NCI-H748 treated with DMSO at 0.1 percent for 48 hours (cell line): ENCODE measurements at places on chromosomes 4 and X.

DNA sequence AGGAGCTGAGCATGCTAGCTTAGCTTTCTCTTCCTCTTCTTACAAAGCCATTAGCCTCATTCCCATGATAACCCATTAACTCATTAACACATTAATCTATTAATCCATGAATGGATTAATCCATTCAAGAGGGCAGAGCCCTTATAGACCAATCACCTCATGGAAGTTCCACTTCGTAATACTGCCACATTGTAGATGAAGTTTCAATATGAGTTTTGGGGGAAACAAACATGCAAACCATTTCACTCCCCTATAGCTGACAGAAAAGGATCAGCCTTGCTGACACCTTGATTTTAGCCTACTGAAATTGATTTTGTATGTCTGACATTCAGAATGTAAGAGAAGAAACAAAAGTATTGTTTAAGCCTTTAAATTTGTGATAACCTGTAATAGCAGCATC lies 251.8 kb upstream of the GALNTL6 start:
- no peak for DNase-seq

- no peak for DNase-seq
These were observed 31.0 kb upstream of the SLC25A4 start for GRCh38 chr4:185112104-185112503.

DNA sequence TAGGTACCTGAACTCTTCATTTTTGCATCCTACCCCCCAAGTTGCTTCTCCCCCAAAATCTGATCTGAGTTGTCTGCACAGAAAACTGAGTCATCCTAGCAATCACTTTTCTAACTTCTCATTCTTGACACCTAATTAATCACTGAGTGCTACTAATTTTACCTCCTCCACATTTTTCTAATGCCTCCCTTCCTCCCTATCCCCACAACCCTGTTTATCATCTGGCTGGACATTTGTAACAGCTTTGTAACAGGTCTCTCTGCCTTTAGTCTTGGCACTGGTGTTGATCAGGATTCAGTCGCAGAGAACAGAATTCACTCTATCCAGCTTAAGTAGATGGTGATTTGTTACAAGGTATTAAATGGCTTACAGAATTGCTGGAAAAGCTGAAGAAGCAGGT lies 303.9 kb upstream of the GATB start:
- DNase-seq: no peak

GRCh38 chr4:137861682-137862081 lies 329.4 kb upstream of the PCDH18 start:
- DNase-seq: no peak

DNA sequence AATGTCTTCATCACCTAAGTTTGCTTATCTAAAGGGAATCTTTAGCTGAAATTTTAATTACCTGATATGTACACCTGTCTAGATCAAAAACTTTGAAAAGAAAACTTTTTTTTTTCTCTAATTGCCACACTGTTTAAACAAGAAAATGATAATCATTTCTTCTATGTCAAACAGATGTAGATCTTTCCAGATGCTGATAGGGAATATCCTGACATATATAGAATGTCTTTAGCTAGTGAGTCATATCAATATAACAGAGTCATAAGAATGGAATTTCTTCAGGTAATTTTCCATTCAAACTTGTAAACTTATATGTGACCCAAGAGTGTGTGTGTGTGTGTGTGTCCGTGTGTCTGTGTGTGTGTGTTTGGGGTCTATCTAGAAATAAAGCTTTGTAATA lies 271.9 kb downstream of the GPM6A start:
- no peak for DNase-seq

- no peak for DNase-seq
These were observed 110.0 kb upstream of the EDNRA start for GRCh38 chr4:147370881-147371280.

- no peak for DNase-seq
These were observed 69.8 kb downstream of the FHDC1 start for GRCh38 chr4:153005899-153006381.

- DNase-seq: no peak
These were observed 5.7 kb downstream of the SH3BP2 start for GRCh38 chr4:2798399-2799223.

DNA sequence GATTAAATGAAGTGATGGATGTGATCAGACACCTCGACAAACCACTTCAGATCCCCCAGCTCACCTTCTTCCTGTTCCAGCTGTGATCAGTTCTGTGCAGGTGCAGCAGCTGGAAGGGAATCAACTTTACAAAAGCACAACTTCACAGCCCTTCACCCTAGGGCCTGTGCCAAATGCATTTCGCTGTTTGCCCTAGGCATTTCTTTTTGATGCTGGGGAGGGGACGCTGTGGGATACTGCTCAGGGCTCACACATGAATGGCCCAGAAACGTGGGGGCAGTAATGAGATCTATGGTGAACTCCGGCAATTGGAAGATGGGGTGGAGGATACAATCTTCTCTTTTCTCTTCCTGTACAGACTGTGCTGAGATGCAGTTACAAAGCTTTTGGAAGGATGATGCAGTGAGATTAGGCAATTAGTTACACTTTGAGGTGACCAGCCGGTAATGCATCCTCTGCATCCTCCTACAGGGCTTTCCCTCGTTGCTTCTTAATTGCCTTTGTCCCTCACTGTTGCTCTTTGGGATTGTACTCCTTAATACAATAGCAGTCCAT lies 215.1 kb upstream of the PITX2 start:
- DNase-seq: no peak

DNA sequence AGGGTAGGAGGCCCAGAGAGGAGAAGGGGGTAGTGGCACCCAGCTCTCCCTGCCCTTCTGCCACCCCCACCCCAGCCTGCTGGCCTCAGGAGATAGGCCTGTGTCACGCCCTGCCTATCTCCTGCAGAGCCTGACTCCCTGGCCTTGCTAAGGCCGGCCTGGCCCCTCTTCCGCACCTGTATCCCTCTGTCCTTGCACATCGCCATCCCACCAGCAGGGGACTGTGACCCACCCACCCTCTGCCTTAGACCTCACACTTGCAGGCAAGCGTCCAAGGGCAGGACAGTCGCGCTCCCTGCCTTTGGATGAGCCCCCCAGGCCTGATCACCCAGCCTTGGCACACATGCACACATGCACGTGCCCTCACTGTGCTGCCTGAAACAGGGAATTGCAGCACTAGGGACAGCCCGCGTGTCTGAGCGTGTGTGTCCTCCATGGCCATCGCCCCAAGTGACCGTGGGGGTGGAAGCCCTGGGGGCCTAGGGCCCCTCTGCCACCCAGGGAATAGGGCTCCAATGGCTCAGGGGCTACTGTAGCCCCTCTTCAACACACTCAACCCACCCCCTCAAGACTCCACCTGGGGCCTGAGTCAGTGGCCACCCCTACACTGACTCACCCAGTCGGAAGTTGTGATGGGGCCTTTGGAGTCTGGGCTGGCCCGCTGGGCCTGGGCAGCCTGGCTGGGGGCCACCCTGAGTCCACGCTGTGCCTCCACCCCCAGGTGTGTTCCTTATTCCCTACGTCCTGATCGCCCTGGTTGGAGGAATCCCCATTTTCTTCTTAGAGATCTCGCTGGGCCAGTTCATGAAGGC lies 2.1 kb downstream of the SLC6A8 start:
- no peak for DNase-seq

GRCh38 chr4:162234595-162234994 lies 70.8 kb upstream of the FSTL5 start:
- DNase-seq: no peak

DNA sequence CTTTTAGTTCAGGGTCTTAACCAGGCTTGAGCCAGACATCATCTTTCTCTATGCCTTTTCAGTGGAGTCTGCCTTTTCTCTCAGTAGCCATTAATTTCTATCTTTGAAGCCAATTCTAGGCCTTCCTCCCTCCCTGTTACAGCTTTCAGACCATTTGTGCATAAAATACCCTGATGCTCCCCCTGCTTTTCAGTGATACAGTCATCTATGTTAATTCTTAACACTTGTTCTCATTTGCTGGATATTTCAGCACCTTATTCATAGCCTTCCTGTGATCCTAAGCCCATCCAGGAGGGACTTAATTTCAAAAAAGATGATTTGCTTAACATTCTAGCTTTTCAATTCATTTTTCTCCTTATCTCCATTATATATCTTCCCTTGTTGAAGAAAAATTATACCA lies 42.3 kb downstream of the ANXA10 start:
- DNase-seq: no peak

- DNase-seq: no peak
These were observed 243.6 kb upstream of the CTSO start for GRCh38 chr4:156197216-156197615.

GRCh38 chr4:95087657-95088455 lies 330.1 kb downstream of the BMPR1B start:
- DNase-seq: no peak

DNA sequence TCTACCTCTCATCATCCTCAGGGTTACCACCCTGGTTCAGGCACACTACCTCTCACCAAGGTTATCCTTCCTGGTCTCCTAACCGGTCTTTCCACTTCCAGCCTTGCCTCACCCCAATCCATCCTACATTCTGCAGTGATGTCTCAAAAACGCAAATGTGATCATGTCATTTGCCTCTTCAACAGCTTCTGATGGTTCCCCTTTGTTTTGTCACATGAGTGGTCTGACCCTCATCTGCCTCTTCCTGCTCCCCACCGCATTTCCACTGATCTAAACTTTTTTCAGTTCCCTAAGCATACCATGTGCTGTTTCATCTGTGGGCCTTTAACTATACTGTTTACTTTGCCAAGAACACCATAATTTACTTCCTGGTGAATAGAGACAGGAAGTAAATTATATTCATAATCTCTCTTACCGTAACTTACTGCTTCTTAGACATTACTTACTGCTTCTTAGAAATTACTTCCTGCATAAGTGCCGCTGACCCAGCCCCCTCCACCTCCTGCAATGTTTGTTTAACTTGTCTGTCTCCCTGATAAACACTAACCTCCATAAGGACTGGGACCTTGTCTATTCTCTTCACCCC lies 27.1 kb upstream of the NSUN7 start:
- DNase-seq: no peak

GRCh38 chr4:11843340-11843739 lies 414.6 kb upstream of the HS3ST1 start:
- DNase-seq: no peak

DNA sequence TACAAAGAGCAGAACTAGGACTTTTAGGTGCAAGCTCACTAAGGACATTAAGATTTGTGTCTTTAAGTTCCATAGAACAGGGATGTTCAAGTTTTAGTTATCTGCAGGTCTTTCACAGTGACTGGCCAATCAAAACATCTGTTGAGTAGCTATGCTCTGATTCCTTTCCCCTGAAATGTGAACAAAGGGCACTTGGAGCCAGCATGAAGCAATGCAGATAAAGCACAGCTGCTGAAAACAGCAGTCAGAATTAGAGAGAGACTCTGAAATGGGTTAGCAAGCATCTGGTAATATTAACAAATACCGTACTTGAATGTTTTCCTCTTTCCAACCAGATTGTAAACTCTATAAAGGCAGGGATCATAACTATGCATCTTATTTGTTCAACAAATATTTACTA lies 276.9 kb downstream of the RAB28 start:
- no peak for DNase-seq

DNA sequence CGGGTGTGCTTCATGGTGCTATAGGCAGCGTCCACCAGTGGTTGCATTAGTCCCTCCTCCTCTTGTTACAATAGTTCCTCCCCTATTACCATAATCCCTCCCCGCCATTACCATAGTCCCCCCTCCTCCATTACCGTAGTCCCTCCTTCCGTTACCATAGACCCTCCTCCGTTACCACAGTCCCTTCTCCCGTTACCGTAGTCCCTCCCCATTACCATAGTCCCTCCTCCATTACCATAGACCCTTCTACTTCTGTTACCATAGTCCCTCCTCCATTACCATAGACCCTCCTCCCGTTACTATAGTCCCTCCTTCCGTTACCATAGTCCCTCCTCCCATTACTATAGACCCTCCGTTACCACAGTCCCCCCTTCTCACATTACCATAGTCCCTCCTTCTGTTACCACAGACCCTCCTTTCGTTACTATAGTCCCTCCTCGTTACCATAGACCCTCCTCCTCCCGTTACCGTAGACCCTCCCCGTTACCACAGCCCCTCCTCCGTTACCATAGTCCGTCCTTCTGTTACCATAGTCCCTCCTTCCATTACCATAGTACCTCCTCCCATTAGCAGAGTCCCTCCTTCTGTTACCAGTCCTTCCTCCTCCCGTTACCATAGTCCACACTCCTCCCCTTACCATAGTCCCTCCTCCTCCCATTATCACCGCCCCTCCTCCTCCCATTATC lies 129.6 kb downstream of the DHRSX start:
- no peak for DNase-seq

GRCh38 chr4:146095091-146095690 lies 80.3 kb upstream of the LSM6 start:
- DNase-seq: no peak

DNA sequence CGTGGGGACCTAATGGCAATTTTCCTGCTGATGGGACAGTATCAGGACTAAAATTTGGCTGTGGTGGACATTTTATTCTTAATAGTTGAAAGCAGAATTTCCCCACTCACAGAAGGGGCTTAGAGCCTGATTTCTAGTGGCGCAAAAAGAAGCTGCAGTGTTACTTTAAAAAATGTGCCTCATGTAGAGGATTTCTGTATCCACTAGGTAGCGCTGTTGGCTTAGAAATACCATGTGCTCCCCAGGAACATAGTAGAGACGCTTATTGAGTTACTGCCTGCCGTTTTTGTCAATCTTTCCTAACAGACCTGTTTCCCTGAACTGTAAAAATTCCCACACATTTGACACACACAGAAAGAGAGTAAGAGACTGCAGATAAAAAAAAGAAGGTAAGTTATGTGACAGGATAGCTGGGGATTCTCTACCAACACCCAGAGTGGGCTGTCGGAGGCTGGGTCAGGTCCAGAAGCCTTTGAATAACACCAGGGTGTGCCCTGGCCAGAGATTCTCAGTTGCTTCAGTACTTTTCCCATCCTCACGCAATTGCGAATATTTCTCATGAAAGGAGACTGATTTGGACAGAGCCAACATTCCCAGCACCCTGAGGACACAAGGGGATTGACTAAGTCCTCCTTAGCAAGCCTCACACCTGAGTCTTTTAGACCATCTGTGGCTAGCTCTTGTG lies 88.4 kb downstream of the ZXDA start:
- DNase-seq: peak; percentile 71

DNA sequence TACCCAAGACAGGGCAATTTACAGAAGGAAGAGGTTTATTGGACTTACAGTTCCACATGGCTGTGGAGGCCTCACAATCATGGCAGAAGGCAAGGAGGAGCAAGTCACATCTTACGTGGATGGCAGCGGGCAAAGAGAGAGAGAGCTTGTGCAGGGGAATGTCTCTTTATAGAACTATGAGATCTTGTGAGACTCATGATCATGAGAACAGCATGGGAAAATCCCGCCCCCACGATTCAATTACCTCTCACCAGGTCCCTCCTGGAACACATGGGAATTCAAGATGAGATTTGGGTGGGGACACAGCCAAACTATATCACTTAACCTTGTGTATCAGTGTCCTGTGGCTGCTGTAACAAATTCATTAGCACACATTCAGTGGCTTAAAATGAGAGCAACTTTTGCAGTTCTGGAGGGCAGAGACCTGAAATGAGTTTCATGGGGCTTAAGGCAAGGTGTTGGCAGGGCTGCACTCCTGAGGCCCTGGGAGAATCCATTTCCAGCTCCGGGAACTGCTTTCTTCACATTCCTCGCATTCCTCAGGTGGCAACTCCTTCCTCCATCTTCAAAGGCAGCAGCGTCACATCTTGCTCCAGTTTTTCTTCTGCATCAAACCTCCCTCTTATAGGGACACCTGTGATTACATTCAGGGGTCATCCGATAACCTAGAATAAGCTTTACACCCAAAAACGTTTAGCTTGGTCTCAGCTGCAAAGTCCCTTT lies 22.3 kb upstream of the NSG1 start:
- DNase-seq: no peak

- no peak for DNase-seq
These were observed 107.9 kb downstream of the EFHC2 start for GRCh38 chrX:44235534-44235933.
